ENCODE measurements at places on chromosomes 7 and 10.

- DNase-seq, result no peak
Observed at GRCh38 chr7:29270594-29271318, 76.2 kb downstream of the CHN2 start.

DNA sequence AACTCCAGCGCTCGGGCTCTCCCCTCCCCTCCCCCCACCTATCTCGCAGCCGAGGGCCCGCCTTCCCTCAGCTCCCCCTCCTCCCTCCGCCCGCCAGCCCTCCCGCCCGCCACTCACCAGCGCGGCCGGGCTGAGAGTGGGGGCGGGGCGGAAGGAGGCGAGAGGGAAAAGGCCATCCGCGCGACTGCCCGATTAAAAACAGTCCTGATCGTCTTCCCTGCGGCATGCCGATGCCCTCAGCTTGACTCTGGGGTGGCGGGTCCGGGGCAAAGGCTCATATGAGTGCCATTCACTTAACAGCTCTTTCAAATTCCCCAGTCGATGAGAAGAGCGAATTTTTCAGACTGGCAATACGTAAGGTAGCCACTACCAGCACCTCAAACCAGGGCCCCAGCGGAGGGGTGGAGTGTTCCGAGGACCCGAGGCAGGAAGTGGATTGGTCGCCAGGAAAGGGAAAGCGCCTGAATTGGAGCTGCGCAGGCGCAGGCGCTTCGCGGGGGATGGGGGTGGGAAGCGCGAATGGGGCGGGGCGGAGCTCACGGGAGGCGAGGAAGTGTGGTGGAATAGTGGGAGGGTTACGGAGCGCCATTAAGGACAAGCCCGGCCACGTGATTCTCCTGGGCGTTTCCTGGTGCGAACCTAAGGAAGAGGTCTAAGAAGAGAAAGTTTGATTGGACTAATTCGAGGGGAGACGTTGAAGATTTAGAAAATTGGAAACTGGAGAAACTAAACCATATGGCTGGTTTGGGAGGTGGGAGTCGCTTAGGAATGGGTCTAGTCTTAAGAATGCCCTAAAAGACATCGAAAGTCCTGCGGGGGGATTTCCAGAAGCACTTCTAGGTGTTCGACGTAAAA is at the start of gene UPF2:
TSS of gene UPF2 (minus strand) at position 13 of the 855 bp plus-strand sequence. CDS start 7,386 bp downstream, outside the sequence.
- peak; percentile 97 for DNase-seq

DNA sequence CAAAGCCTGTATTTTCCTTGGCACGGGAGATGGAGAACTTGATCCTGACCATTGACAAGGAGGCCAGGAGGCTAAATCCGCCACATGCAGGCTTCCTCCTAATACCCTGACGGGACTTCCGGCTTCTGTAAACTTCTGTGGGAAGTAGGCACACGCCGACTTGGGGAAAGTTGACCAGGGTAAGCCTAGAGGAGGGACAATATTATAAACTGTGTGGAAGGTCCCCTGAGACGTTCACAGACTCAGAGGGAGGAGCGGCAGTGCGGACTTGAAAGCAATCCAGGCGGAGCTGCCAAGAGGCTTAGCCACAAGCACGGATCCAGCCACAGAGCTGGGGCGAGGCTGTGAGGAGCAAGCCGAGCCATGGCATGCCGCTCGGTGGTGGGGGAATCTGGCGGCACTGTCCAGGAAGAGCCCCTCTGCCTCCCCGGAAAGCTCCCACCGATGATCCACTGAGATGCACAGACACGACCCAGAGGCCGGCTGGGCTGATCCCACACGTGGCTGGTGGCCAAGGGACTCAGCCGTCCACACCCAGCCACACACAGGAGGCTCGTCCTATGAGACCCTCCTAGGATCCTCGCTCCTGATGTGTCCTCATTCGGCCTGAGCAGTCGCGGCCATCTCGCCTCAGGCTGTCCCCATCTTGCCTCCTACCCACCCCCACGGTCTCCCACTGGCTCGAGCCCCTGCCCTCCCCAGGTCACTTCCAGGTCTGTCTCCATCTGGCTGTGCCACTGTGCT is 40.0 kb upstream of the INSIG1 start:
- DNase-seq, result no peak

DNA sequence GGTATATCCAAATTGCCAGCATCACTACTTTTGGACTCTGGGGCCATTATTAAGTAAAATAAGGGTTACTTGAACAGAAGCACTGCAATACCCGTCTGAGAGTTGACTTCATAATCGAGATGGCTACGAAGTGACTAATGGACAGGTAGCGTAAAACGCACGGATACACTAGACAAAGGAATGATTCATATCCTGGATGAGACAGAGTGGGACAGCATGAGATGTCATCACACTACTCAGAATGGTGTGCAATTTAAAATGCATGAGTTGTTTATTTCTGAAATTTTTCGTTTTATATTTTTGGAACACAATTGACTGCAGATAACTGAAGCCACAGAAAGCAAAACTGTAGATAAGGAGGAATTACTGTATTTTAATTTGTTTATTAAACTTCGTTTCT is 421.5 kb upstream of the LRGUK start:
- DNase-seq, result no peak

DNA sequence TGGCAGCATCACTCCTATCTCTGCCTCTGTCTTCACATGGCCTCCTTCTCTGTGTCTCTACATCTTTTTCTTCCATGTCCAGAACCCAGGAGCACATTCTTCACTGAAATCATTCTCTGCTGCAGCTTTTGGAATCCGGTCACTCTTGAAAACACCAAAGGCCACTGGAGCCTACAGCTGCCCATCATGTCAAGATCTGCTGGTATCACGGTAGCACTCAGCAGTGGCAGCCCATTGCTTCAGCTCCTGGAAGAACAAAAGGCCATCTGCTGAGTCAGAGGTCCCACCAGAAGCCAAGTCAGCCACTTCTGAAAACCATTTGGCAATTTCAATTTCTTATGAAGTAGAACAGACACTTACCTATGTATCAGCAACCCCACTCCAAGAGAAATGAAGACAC is 6.1 kb upstream of the PCBD1 start:
- no peak for DNase-seq

DNA sequence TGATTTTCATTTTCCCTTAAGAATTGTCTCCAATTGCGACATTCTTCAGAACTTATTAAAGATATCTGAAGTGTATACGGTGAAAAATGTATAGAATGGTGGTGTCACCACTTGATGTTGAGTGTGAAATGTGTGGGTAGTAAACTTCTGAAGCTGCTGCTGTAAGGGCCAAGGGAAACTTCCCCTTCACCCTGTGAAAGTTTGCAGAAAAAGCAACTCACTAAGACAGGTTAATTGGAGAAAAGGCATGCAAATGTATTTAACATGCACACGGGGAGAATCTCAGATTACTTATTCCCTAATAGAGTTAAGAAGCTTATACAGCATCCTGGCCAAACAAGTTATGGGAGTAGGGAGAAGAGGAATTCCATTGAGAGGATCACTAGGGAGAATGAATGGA is 173.0 kb downstream of the NSUN6 start:
- no peak for DNase-seq

DNA sequence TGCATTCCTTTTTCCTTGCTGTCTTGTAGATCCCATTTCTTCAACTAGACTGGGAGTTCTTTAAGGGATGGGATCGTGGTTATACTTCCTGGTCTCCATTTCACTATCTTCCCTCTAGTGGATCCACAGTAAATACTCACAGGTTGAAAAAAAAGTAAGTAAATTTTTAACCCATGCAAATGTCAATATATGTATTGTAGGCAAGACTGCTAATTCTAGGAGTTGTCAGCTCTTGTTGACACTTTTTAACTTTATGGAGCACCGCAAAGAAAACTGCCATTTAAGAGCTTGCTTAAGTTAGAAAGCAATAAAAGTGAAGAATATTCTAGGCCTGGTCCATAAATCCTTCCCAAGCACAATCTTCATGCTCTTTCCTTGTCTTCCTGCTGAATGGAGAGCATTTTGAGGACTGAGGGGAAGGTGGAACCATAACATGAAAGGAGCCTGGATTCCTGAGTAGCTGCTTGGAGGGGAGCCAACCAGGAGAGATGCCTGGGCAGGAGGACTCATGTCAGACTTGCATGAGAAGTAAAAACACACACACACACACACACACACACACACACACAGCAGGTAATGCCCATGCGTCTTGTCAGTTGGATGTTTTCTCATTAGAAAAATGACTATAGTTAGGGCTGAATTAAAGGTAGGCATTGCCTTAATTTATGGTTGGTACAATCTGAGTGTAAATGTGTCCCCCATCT is 32.2 kb downstream of the VWA2 start:
- no peak for DNase-seq

GRCh38 chr7:24123076-24123475 is 160.9 kb upstream of the NPY start:
- no peak for DNase-seq

DNA sequence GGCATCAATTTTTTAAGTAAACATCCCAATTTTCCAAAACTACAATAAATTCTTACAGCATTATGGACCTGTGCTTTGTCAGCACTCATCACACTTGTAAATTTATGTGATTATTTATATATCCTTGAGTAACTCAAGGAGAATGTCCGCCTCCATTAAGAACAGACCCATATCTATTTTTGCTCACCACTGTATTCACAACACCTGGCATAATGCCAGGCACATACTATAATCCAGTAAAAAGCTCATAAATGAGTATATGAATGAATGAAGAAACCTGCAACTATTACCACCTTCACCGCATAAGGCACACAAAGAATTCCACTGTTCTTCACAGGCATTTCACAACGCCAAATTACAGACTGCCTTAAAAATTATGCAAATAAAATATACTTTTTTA is 46.9 kb downstream of the MINDY3 start:
- no peak for DNase-seq

GRCh38 chr7:34361663-34362250 is 296.3 kb upstream of the NPSR1 start:
- DNase-seq, result no peak

DNA sequence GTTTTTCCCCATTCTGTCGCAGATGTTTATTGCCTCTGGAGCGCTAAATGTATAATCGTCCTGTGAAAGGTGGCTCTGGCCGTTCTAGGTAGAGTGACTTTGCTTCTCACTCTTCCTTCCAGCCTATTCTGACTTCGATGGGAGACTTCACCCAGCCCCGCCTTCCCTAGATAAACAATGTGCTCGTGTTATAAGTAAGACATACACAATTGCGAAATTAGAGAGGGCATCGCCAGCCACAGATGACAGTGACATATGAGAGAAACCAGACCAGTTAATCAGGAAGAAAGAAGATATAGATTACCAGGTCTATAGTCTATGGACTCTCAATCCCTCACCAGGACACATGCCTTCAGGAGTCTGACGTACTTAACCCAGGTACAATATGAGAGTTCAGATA is 1050.5 kb upstream of the AUTS2 start:
- DNase-seq, result no peak

- DNase-seq, result peak; percentile 96
Observed at GRCh38 chr10:102641880-102642735, 2.2 kb upstream of the TRIM8 start.

GRCh38 chr7:157568770-157569584 is 232.2 kb downstream of the DNAJB6 start:
- DNase-seq, result peak; percentile 14

- no peak for DNase-seq
Observed at GRCh38 chr7:28236560-28236959, 56.0 kb upstream of the JAZF1 start.

DNA sequence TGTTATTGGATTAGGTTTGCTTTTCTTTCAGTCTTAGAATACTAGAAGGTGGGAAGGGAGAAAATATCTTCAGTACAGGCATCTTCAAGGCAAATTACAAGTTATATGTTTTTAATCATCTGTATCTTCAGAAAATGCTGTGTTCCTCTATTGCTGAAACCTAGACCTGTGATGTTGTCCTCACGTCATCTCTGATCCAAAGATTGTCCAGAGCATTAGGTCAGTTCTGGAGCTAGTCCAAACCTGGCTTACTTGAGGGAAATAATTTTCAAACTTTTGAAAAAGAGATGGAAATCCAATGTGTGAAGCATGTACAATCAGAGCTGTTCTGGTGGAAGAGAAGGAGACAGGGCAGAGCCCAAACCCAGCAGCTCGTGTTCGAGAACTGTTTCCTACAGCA is 217.3 kb downstream of the ZEB1 start:
- no peak for DNase-seq

- no peak for DNase-seq
Observed at GRCh38 chr7:98526059-98526458, 91.0 kb upstream of the NPTX2 start.

- DNase-seq, result no peak
Observed at GRCh38 chr7:30142710-30143109, 7.9 kb downstream of the MTURN start.

- peak; percentile 77 for DNase-seq
Observed at GRCh38 chr7:73308665-73309214, at the start of gene NSUN5. Gene NSUN5, minus strand, starts transcription at chr7:73308826. Its CDS starts 36 bp downstream, at chr7:73308790.

DNA sequence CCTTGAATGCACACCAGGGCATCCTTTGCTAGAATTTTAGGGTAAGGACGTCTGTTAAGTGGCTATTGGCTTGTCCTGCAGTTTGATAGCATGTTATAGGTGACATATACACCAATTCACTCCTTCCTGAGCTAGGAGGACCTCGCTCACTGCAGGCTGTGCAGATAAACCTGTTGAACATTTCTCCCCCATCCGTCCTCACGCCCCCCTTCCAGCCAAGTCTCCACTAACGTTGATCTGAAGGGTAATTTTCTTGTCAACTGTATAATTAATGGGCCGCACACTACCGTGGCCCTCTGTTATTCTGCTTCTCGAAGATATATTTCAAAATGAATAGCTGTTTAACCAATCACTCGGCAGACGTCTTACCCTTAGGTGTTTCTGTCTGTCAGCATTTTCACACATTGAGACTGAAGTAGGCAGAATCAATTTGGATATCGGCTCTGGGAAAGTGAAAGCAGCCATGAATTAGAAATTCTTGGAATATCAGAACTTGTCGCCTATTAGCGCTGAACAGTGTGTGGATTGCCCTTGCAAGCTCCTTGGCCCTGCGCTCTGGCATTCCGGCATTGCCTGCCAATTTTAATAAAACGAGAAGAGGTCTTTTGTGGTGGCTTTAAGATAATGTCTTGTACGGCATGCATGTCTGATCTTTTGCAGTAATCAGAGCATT is 905.3 kb downstream of the TYW1 start:
- no peak for DNase-seq

GRCh38 chr10:43177595-43177994 is 39.4 kb downstream of the CSGALNACT2 start:
- DNase-seq, result no peak

- peak; percentile 39 for DNase-seq
Observed at GRCh38 chr7:25851332-25852210, 300.4 kb upstream of the NFE2L3 start.

GRCh38 chr10:73218431-73219191 is 28.4 kb downstream of the DNAJC9 start:
- no peak for DNase-seq

DNA sequence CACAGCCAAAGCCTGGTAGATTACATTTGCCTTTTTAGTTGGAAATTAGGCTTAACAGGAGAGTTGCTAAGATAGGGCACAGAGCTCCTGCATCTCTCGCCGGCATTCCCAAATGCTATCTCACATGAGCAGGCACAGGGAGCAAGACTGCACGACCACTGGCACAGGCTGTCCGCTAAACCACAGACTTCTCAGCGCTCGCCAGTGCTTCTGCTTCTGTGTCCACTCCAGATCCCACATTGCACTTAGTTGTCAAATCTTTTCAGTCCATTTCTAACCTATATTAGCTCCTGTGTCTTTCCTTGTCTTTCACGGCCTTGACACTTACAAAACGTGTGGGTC is 138.9 kb downstream of the EGFR start:
- DNase-seq, result no peak

GRCh38 chr10:127500127-127500526 is 49.0 kb upstream of the NPS start:
- DNase-seq, result no peak
